ENCODE measurements at places on chromosomes 4 and X.

- DNase-seq = no peak
These were observed 74.8 kb upstream of the BCOR start for GRCh38 chrX:40172401-40173142.

DNA sequence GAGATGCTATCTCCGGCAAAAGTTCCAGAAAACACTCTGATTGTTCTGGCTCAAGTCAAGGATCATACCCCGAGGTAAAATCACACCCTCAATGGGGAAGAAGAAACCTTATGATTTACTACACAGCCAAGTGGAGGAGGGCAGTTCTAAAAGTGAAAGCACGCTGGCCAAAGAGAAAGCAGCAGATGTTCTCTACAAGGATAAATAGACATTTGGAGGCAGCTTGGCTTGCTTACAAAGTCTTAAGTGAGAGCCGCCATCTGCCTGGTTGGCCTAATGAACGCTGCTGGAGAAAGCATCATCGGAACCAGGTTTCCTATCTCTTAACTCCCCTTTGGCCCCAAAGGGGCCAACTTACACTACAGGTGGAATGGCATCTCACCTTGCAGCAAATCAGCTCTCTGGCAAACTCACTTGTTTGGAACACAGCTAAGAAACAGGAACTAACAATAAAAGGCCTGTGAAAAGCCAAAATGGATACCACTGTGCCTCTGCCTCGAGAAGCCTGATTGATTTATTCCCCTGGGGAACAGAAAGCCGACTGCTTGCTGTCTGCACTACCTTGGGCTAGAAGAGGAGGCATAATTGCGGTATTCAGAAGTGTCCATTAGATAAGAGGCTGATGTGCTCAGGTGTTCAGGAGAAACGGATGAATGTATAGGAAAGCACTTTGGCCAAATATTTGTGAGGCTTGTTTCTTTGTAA, 22.8 kb downstream of the FRAS1 start:
- DNase-seq = no peak

GRCh38 chr4:68907788-68908700, 43.6 kb downstream of the UGT2A3 start:
- no peak for DNase-seq

DNA sequence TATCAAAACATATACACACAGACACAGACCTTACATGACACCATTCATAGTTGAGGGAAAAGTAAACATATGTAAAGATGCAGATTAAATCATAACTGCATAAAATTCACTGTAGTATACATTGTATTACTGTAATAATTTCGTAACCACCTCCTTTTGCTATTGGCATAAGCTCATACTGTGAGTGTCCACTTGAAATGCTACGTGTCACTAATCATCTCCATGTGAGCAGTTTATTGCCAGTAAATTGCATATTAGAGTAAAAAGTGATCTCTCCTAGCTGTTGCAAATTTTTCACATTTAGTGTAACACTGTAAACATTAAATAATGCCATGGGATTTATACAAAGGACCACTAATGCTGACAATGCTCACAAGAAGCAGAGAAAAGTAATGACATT, 256.7 kb upstream of the GNPDA2 start:
- DNase-seq = no peak

GRCh38 chr4:183515411-183515810, 10.6 kb downstream of the ING2 start:
- no peak for DNase-seq

DNA sequence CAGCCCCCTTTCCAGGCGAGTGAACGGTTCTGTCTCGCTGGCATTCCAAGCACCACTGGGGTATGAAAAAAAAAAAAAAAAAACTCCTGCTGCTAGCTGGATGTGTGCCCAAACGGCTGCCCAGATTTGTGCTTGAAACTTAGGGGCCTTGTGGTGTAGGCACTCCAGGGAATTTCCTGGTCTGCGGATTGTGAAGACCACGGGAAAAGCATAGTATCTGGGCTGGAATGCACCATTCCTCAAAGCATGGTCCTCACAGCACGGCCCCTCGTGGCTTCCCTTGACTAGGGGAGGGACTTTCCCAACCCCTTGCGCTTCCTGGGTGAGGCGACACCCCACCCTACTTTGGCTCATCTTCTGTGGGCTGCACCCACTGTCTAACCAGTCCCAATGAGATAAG, 516.8 kb upstream of the FAM241A start:
- DNase-seq = no peak

DNA sequence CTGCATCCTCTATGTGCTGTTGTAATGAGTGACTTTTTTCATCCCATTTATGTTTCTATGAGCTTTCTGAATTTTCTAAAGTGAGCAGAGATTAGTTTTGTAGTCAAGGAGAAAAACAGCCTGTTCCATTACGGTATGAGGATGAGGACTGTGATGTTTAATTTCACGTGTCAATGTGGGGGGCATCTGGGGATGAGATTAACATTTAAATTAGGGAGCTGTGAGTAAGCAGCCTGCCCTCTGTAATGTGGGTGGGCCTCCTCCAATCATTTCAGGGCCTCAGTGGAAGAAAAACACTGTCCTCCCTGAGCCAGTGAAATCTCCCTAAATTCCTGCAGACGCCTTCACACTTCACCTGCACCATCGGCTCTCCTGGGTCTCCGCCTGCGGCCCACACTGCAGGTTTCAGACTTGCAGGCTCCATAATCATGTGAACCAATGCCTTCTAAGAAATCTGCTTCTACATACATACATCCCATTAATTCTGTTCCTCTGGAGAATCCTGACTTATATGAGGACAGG, 121.7 kb downstream of the AFAP1 start:
- DNase-seq = no peak

Data from GM12878 (cell line).